ENCODE measurements at places on chromosomes 13 and 19.
A peak's percentile ranks its signal among the peaks of the same experiment; 100 is the strongest.

GRCh38 chr13:110976785-110977184 lies 61.9 kb upstream of the ANKRD10 start:
- DNase-seq = no peak

DNA sequence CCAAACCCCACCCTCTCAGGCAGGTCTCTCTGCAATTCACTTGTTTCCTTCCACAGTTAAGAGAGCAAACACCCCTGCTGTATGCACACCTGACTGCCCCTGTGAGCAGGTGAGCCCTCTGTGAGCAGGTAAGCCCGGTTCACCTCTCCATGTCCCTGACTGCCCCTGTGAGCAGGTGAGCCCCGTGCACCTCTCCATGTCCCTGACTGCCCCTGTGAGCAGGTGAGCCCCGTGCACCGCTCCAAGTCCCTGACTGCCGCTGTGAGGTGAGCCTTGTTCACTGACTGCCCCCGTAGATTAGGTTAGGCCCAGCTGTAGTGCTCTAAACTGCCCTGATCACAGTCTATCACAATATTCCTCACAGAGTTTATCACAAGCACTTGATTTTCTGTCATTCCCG lies 29.2 kb downstream of the TMTC4 start:
- peak; percentile 99 for DNase-seq

DNA sequence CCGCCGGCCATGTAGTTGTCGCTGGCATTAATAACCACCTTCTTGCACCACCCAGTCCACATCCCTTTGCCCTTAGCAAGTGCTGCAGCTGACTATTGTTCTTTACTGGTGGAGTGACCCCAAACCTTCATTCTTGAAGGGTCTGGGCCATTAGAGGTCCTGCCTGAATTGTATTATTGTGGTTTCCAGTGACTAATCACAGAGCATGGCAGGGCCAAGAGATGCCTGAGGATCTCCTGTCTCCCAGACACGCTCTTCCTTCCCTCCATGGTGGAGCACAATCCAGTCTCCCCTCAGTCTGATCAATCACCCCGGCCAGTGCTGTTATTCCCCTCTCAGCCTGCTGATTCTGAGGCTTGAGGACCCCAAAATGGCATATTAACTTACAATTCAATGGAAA lies 39.0 kb downstream of the C1QTNF9 start:
- no peak for DNase-seq

DNA sequence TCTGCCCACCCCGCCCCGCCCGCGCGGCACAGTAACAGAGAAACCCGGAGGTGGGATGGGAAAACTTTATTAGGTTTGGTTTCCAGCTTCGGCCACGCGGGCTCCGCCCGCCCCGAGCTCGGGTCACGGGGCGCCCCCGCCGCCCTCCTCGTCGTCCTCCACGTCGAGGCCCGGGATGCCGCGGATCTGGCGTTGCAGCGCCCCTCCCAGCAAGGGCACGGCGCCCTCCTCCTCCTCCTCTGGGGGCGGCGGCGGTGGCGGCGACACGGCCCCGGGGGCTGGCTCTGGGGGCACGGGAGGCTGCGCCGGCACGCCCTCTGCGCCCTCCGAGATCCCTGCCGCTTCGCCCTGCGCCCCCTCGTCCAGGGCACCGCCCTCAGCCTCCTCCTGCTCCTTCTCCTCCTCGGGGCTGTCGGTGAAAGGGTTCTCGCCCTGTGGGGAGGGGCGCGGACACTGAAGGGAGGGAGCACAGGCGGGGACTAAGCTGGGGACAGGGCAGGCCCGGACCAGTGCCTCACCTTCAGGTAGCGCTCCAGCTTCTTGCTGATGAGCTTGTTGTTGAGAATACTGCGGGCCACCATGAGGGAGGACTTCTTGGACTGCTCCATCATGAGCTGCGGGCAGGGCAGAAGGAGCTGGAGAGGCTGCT lies 536 bp upstream of the AKAP8 start:
- peak; percentile 84 for DNase-seq

DNA sequence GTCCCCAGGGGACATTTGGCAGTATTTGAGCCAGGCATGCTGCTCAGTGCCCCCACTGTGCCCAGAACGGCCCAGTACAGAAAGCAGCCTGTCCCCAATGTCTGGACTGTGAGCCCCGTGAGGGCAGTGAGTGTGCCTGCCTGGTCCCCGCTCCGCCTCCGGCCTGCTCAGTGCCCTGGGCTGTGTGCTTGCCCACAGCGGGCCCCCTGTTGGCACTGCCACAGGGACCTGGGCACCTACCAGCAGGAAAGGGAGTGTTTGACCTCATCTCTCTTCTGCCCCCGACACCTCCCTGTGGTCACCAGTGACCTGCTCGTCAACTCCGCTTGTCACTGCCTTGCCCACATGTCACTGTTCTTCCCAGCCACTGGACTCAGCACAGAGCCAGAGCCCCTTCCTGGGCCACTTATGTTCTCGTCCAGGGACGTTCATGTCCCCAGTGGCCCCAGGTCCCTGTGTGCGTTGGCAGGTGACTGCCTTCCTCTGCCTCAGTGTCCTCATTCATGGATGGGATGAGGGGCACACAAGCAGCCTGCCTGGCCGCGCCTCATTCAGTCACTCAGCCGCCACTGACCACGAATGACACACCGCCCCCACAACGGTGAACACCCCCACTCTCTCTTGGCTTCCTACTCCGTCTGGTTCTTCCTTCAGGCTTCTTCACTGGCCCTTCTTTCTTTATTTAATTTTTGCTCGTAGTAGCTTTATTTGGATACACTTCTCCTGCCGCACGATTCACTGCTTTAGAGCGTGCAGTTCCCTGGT lies 2.8 kb downstream of the FZR1 start:
- DNase-seq = no peak

GRCh38 chr13:97629601-97630272 lies 195.8 kb downstream of the RAP2A start:
- DNase-seq = no peak

- DNase-seq = no peak
Measured at GRCh38 chr13:48231080-48231479, 1.9 kb upstream of the ITM2B start.

GRCh38 chr19:5253406-5254110 lies 87.1 kb downstream of the PTPRS start:
- DNase-seq = no peak

DNA sequence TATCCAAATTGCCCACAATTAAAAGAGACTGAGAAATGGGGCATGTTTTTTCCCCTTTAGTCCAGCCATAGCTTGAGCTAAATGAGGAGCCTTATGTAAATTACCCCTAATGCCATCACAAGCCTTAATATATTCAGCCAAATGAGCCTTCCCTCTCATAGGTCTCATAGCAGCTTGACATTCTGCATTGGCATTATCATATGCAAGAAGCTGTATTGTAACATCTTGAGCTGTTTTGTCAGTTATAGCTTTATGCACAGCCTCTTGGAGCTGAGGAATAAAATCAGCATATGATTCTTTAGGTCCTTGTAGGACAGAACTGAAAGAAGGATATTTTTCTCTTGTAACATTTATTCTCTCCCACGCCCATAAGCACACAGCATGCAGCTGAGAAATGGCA lies 153.2 kb downstream of the ZNF486 start:
- no peak for DNase-seq

- no peak for DNase-seq
Measured at GRCh38 chr19:40256512-40256911, 28.6 kb downstream of the AKT2 start.

GRCh38 chr19:279231-279630 lies 12.0 kb downstream of the PLPP2 start:
- no peak for DNase-seq

GRCh38 chr19:49057636-49058234 lies at the start of gene CGB7:
Gene CGB7 (minus strand): TSS chr19:49057749. CDS start chr19:49055375, 2,374 bp downstream.
- DNase-seq = peak; percentile 56

All from NCI-H146 (cell line).